ENCODE measurements at places on chromosomes 3 and 15. TPM values are rescaled to one million over a fixed set of nuclear protein-coding genes. Genes with fewer than 3 reads are reported as not detected.

GRCh38 chr3:16864610-16865313 is 20.0 kb upstream of the PLCL2 start:
- DNase-seq, result no peak

The ATP13A5 gene
- not detected for total RNA-seq

- DNase-seq, result no peak
Observed at GRCh38 chr15:37253877-37254276, 153.5 kb upstream of the MEIS2 start.

The FANCD2OS gene
- not detected for total RNA-seq

- DNase-seq, result no peak
Observed at GRCh38 chr15:77602800-77603199, 29.9 kb downstream of the LINGO1 start.

The CACNA2D3 gene
- 0.37 TPM for total RNA-seq

The PIERCE2 gene
- total RNA-seq, result 0.23 TPM

DNA sequence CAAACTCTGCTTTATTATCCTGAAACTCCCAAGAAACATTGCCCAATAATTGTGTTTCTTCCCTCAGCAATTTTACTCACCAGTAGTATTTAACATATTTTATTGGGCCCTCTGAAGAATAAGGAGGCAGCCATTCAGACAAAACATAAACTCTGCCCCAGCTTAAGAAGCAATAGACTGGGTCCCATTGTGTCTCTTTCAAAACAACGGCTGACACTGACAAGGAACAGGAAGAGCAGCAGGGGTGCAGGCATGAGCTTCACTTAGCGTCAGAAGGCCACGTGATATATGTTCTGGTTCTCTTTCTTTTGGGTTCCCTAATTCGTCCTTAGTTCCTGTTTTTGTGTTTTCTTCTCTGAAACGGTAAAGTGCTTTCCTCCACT is 242.3 kb downstream of the FHIT start:
- no peak for DNase-seq

- no peak for DNase-seq
Observed at GRCh38 chr3:183650554-183650953, 15.1 kb downstream of the KLHL24 start.

DNA sequence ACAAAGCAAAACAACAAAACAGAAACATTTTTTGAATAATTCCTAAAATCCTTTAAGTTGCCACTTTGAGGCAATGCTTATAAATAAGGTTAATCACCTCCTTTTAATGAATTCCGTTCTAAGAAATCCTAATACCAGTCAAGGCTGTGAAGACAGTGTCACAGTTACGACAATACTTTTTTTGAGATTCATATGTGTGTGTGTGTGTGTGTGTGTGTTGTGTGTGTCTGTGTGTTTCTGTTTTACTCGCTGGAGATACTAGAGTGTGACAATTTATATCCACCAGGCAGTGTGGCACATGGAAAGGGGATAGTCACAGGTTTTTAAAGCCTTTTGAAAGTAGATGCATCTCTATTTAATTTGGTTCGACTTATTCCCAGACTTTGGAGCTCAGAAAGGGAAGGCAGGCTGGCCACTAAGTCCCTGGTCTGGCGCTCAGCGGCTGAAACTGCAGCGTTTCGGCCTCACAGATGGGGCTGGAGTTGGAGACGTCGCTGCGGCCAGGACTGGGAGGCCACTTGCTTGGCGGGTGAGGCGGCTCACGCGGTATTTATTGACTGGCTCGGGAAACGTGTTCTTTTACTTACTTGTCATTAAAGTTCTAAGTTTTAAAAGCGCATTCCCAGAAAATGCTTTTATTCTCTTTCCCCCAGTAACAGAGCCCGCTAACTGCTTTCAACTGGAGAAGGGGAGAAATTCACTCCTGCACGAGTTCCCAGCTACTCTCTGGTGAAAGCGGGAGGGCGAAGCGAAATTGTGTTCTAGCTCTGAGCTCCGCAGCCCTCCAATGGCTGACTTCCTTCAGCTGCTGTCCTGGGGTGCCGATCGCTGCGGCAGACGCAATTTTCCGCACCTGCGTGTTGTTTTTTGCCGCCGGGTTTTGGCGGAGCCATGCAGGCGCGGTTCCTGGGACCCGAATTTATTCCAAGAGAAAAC is 13.7 kb downstream of the ZIC1 start:
- no peak for DNase-seq

- DNase-seq, result no peak
Observed at GRCh38 chr3:16844791-16845190, 40.0 kb upstream of the PLCL2 start.

- DNase-seq, result no peak
Observed at GRCh38 chr3:158788446-158788845, 13.4 kb upstream of the MFSD1 start.

The THBS1 gene
- total RNA-seq, result 36.2 TPM

- DNase-seq, result no peak
Observed at GRCh38 chr15:88649286-88649733, 10.5 kb downstream of the ISG20 start.

The CTXND1 gene
- 4.1 TPM for total RNA-seq

DNA sequence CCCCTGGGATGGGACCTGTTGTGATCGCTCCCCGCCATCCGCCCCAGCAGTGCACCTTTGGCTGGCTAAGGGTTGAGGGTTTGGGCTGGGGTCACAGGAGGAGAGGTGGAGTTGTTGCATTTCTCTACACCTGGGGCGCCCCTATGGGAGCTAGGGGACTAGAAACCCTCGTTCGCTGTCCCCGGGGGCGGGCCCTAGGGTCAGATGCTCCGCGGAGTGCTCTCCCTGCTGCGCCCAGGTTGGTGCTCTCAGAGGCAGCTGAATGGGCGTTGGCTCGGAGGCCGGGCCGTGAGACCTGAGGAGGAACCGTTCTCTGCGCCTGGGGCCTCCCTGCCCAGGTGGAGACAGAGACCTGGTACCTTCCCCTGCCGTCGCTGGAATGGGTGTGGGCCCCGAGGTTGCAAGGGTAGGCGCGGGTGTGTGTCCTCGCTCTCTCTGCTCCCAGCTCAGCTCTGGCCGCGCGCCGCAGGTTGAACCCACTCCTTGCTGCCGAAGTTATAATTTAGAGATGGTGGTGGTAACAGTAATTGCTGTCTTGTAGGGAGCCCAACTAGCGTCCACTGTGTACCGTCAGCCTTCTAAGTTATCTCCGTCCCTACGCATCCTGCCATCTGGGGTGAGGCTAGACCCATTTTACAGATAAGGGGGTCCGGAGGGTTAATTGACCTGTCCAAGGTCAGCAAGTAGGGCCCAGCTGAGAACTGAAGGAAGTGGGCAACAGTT is 965 bp downstream of the FLNB start:
- DNase-seq, result no peak

The SLC30A4 gene
- 2.7 TPM for total RNA-seq

The ALS2CL gene
- total RNA-seq, result 22.9 TPM
